ENCODE measurements at places on chromosomes 2 and 18.

DNA sequence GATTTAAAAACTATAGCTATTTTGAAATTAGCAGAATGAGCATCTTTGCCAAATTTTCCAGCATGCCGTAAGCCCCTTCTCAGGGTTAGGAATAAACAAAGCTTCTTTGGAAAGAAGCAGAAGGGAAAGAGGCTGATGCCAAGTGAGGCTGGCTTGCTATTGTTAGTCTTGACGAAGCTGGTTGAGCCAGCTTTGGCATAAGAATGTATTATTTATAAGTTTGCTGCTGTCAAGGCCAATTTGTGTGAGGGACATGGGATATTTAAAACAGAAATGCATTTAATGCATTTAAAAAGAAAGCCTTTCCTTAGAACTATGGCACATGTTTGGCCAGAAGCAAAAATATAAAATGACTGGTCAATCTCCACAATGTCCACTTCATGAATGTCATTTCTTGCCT is 52.5 kb upstream of the TTN start:
- no peak for DNase-seq

GRCh38 chr2:237712477-237713377 is 85.3 kb downstream of the LRRFIP1 start:
- DNase-seq = no peak

DNA sequence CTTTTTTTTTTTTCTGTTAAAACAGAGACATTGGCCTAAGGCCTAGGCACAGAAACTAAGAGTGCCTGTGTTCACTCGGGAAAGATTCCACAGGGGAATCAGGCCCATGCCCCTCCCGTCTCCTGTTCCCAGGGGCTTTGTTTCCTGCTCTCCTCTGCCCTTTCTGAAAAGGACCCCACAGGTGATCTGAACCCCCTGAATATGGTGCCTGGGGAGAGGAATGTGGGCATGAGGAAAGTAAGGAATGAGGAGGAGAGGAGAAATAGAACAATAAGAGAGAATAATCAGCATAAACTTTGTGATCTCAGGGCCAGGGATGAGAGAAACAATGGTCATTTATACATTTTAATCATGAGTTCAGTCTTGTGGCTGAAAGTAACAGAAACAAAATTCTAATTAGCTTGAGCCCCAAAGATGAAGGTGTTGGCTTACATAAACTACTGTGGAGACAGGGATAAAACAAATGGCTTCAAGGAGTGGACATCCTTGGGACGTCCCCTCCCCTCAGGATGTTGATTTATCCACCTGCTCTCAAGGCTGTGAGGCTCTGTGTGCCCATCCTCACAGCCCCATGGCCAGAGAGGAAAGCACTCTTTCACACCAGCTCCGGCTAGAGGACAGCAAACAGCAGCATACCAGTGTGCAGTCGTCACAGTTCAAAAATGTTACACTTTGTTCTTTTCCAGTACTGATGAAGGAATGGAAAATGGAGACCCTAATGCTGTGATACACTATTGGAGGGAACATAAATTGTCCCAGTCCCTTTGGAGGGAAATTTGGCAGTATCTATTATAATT is 46.4 kb upstream of the MRPL33 start:
- DNase-seq = no peak

DNA sequence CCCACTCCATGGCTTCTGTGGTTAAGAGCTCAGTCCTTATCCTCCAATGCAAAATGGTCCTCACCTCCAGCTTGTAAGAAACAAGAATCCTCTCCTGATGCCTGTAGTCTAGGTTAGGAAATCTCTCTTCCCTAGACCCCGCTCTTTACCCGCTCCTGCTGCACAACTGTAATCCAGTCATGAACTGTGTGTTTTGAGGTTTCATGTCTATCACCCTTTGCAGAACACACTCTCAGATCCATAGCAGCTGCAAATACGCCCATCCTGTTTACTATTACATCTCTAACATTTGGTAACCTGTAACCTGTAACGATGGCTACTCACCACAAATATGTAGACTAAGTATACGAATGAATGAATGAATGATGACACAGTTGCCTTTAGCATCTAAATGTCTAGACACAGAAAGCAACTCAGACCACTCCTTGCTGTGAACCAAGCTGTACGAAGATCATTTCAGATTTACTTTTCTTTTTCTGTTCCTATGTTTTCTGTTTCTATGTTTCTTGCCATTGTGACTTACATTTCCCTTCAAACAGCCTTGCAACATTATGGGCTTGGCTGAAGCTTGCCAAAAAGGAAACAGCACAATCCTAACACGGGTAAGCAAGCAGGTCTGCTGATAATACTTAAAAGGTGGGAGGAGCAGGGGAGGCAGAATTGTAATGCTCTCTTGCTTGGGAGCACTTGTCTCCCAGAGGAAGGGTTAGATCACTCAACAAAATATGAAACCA is 53.7 kb downstream of the EPHA4 start:
- no peak for DNase-seq

DNA sequence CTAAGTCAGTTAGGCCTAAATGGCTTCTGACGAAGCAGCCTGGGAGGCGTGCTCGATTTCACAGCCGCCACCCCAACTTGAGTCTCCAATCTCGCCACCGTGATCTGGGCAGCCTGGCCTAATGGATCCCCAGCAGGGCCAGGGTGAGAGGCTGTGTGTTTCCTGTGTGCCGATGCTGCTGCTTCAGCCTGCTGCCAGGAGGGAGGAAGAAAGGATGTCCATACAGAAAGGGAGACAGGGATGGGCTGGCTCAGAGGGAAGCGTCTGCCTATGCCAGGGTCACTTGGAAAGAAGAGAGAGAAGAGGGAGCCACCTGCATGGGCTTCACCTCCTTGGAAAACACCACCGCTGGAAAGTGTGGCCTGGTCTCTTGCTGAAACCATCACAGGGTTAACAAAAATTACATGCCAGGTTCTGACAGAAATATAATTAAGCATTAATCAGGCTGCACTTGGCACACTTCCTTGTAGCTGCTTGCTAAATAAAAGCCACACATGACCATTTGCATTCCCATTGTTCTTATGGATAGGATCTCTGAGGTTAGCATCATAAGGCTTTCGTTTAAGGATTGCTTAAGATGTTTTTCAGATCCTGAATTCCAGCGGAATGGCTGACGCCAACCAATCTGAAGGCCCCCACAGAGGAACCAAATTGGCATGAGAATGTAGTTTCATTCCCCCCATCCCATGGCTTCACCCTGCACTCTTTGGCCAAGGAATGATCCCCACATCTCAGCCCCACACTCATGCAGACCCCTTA is 108.8 kb upstream of the SLC1A4 start:
- no peak for DNase-seq

DNA sequence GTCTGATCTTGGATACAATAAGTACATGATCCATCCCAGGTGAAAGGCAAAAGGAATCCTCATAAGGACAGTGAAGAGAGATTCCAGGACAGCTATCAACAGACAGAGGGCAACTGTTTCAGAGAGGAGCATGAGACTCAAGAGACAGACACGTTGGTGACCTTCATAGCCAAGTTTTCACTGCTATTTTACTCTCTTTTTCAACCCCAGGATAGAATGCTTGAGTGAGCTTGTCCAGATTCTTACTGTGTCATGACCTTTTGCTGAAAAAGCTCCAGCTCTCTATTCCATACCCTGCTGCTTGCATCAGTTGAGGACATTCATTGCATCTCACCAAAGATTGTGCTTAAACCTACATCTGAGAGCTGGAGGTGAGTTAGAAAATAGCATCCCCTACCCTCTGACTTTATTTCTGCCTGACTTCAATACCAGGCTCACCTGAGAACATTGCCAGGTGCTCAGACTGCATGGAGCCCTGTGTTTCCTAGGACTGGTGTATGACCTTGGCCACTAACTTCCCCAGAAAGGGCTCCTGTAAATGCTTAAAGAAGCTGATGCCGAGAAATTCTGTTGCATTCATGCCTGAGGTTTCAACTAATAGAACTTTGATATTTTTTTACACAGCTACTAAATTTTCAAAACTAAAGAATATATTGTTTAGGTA is 70.4 kb upstream of the TMEM17 start:
- no peak for DNase-seq

DNA sequence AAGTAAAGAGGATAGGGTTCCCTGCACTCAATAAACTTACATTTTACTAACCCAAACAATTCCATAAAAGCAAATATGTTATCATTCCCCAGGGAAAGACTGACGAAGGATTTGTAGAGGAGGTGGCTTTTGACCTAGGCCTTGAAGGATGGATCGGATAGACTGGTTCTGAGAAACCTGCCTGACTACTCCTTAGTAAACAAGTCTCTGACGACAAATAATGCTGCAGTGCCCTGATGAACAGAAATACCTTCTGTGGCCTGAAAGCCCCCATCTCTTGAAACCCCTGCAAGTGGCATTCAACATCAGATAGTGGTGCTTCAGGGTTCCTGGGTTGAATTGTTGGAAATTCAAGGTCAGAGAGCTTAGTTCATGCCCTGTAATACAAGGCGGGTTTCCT is 19.2 kb downstream of the PRKCE start:
- no peak for DNase-seq

DNA sequence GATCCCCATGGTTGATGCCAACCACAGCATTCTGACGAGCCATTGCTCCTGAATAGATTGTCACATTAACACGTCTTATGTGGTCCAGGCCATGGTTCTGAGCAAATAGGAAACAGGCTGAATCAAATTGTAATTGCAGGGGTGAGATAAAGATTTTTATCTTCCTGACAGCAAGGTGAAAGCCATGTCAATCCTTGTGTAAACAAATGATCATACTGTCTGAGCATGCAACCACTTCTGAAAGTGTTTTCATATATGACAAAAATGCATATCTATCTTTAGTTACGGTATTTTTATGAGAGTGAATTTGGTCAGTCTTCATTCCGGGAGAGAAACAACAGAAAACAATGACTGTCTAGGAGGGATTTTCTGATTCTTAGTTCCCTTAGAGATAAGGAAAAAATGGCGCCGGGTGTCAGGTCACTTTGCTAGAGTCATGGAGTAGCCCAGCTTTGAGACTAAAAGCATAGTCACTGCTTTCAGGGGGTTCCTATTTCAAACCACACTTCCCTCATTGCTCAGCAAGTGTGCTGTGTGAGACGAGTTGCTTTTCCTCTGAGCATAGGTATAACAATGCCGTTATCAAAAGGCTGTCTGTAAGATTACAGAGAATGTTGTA is 958.9 kb downstream of the DCDC2C start:
- no peak for DNase-seq

- no peak for DNase-seq
These were observed 687.4 kb upstream of the SYT4 start for GRCh38 chr18:43964666-43965065.

DNA sequence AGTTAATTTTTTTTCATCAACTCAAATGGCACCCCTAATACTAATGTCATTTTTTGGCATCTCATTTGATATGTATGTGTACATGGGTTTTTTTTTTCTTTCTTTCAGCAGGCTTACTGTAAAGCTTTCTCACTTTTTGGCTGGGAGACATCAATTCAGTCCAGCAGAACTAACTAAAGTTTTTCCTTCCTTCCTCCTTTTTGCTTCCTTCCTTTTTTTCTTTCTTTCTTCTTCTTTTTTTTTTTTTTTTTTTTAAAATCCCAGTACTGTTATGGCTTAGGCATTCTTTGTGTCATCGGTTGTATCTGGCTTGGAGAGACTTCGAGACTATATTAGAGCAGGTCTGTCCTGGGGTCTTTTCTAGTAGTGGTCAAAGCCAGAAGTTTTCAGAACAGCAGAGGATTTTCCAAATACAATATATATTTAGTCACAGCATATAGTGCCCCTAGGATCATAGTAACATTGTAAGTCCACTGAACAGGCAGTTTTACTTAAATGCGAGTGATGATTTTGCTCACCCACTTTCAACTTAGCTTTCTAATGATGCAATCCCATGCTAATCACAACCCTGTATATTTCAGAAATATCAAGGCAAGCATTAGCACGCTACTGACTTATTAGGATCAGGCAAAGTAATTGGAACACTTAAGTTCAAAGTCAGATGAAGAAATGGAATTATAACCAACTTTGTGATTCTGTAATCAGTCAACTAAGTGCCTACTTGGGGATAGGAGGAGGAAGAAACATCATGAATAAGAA is 4.0 kb downstream of the KLHL29 start:
- no peak for DNase-seq

DNA sequence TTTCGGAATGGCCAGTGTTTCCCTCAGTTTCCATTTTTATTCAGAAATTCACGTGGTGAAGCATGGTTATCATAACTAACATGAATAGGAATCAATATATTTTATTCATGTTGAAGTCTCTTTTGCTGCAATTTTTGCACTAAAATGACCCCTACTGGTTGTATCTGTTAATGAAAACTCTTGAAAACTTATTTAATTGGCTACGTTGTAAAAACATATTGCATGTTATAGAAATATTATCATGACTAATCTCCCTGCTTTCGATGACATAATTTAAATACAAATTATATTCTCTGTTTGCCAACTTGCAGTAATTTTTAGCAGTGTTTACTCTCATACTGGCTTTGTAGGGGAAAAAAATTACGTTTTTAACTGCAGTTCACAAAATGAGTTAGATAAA is 3.5 kb downstream of the CRIM1 start:
- no peak for DNase-seq

- DNase-seq = no peak
These were observed 115.6 kb downstream of the COLEC12 start for GRCh38 chr18:384897-385296.

DNA sequence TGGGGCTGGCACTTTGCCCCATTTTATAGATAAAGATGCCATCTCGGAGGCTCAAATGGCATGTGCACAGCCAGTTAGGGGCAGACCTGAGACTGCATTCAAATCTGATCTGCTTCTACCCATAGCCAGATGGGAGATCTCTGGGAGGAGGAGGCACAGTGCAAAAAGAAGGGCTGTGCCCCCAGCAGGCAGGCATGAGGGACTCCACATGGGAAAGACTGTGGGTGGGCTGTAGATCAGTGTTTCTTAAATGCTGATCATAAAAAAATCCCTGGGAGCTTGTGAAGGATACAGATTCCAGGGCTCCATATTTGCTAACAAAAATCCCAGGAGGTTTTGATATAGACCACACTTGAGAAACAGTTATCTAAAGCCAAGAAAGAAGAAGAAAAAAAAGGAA is 15.2 kb downstream of the PAX8 start:
- DNase-seq = no peak

- no peak for DNase-seq
These were observed 46.1 kb upstream of the FOSL2 start for GRCh38 chr2:28346587-28346986.

- DNase-seq = no peak
These were observed 7.9 kb downstream of the FSHR start for GRCh38 chr2:49146401-49146800.

- DNase-seq = peak; percentile 46
These were observed 178.1 kb upstream of the TNP1 start for GRCh38 chr2:217038001-217038400.

DNA sequence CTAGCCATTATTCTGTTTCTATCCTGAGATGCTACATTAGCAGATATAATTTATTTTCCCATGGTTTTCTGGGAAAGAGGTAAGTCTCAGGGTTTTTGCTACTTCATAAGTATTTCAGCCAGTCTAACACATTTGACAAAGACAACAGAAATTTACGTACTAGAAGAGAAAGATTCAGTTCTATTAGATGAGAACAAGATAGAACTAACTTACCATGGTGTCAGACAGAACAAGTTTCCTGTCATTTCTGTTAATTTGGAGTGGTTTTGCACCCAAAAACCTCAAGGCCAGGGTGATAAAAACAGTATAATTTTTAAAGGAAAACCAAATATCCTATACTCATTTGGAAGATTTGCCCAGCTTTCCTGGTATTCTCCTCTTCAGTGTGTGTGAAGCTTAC is 15.6 kb downstream of the SLC4A5 start:
- no peak for DNase-seq

All from mammary epithelial cell (primary cell).